ENCODE measurements at places on chromosomes 7 and 10.

DNA sequence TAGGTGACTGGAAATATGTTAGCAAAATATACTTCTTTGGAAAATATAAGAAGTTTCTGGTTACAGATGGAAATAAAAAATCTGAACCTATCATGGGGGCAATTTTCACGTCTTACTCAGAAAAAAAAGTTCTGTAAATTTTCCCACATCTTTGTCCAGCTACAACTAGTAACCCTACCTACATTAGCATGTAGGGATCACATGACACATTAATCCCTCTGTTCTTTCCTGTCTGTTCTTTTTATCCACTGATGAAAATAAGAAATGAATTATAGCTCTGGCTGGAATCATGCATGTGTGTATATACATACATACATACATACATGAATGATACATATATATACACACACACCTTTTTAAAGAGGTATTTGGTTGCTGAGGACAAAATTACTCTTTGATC is 3.6 kb upstream of the FAM53B start:
- no peak for DNase-seq

- DNase-seq, result no peak
Measured at GRCh38 chr7:41047789-41048191, 655.1 kb downstream of the INHBA start.

DNA sequence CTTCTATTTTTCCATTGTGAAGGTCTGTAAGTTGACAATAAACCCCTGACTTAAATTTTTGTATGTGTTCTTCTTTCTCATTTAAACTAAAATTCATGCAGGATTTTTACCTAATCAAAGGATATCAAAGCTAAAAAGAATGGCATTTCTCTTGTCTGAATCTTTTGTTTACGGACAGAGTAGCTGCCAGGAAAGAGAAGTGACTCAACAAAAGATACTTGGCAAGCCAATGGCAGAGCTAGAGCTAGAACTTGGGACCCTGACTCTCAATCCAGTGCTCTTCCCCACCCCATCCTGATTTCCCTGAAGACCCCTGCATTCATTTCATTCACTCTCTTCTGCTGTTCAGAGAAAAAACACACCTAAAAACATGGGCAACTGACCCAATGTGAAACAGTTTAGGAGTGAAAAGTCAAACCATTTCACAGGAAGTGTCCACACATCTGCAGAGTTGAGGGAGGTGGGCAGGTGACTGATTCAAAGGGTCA is 40.2 kb upstream of the PDLIM1 start:
- no peak for DNase-seq

- DNase-seq, result no peak
Measured at GRCh38 chr7:747186-747585, 20.1 kb upstream of the PRKAR1B start.

DNA sequence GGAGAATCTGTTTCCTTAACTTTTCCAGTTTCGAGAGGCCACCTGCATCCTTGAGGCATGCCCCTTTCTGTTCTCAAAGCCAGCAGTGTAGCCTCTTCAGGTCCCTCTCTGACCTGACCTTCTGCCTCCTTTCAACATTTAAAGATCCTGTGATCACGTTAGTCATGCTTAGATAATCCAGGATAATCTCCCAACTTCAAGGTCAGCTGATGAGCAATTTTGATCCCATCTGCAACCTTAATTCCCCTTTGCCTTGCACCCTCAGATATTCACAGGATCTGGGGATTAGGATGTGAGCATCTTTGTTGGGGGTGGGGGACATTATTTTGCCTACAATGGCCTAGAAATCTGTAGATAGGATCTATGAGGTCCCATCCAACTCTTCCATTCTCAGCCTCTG is 8.0 kb downstream of the HKDC1 start:
- no peak for DNase-seq

DNA sequence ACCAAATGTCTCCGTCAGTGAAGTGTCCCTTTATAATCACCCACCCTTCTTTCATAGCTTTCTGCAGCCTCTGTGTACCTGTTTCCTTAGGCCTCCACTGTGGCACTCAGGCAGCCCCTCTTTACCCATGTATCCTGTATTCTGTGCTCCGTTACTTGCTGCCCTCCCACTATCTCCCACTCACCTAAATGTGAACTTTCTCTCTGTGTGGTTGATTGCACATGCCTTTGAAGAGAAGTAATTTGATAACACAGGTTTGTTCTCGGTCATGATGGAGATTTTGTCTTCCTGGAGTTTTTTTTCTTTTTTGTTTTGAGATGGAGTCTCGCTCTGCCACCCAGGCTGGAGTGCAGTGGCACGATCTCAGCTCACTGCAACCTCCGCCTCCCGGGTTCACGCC is 61.5 kb downstream of the REEP3 start:
- DNase-seq, result no peak

- DNase-seq, result no peak
Measured at GRCh38 chr10:14507176-14507575, 176.5 kb upstream of the FRMD4A start.

DNA sequence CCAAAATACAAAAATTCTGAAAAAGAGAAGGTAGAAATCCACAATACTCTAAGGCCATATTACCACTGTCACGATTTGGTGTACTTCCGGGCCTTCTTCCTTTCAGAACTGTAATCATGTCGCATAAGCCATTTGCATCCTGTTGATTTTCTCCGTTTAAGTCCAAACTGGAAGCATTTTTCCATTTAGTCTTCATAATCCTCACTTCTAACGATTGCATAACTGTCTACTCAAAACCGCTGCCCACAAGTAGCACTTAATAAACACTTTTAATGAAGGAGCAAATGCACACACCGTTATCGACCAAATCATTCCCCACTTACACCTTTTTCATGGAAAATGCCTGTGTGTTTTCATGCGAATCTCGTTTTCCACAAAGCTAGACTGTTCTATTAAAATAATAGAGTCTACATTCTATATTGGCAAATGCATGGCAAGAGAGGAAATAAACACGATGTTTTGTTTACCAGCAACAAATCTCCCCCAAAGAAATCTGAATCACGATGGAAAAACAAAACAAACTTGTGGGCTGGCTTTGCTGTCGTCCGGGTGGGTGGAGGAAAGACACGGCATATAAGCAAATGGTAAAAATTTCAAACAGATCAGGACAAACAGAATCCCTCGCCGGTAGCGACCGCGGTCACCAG is 1.0 kb downstream of the ATE1 start:
- DNase-seq, result no peak

DNA sequence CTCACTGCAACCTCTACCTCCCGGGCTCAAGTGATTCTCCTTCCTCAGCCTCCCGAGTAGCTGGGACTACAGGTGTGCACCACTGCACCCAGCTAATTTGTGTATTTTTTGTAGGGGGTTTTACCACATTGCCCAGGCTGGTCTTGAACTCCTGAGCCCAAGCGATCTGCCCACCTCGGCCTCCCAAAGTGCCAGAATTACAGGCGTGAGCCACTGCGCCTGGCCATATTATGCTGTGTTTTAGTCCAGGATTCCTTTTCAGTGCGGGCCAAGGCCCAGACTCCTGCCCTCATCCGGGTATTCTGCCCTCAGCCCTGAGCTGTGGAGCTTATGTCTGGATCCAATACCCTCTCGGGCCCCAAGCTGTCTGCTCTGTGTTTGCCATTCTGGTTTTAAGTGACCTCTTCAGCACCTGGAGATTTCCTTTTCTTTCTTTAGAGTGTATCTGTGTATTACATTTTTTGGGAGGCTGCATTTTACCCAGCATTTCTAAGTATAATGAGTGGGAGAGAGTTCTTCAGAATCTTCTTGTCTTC is 114.9 kb downstream of the BUB3 start:
- DNase-seq, result no peak

Data from HS-5 (cell line).